Hematopoietic multipotent progenitor cell treated with erythropoietin and hydrocortisone succinate and interleukin-3 and kit ligand, for 6 days (in vitro differentiated cells): ENCODE measurements at places on chromosomes 3 and 15.

GRCh38 chr3:9949115-9949514, 3.1 kb downstream of the PRRT3 start:
- DNase-seq = no peak

GRCh38 chr15:54810496-54810895, 386.2 kb downstream of the RSL24D1 start:
- DNase-seq = no peak

DNA sequence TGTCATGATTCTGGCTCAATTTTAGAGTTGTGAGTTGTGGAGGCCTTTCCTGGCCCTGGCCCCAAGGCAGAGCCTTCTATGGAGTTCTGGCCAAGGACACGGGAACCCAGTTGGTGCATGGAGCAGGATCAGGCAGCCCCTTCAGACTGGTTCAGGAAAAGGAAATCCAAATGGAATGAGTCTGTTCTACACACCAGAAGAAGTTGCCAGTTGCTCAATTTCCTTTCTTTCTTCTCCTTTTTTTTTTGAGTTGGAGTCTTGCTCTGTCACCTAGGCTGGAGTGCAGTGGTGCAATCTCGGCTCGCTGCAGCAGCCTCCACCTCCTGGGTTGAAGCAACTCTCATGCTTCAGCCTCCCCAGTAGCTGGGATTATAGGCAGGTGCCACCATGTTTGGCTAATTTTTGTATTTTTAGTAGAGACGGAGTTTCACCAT, 28.9 kb upstream of the BHLHE40 start:
- DNase-seq = peak; percentile 18

- peak; percentile 92 for DNase-seq
Observed at GRCh38 chr3:52299879-52300611, 12.4 kb downstream of the GLYCTK start.
